ENCODE measurements at places on chromosomes 1 and 21. TPM values are rescaled to one million over a fixed set of nuclear protein-coding genes. Genes with fewer than 3 reads are reported as not detected.

ITLN1 gene
- not detected for total RNA-seq

DNA sequence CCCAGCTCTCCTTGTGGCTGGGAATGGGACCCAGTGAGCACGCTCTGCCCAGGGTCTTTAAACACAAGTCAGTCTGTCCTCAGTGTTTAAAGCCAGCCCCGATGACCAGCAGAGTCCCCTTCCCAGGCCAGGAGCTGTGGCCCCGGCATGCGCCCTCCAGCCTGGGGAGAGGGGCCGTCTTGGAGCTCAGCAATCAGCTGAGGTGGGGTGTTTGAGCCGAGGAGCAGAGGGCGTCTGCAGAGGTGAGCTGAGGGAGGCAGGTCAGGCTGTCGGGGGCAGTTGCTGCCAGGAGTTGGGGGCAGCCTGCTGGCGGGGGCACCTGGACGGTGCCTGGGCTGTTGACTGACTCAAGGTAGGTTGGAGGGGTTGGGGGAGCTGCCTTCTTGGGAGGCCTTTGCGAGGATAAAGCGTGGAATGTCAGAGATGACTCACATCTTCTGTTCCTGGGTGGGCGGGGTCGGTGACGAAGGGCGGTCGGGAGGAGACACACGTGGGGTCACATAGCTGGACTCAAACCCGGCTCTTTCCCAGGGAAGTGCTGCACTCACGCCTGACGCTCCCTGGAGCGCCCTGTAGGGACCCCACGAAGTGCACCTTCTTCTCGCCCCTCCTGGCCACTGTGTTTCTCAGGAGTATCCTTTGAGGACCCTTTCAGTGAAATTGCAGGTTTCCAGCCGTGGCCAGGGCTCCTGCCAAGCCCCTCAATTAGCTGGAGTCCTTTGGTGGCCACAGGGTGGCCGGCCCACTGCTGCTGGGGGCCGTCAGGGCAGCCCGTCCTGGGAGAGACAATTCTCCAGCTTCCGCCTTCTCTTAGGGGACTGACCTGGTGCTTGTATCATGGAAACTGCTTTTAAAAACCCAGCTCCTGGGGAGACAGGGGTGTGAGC, 86.2 kb downstream of the SIK1 start:
- no peak for DNase-seq
- no peaks in the 10 kb centered on the region for H3K27me3 ChIP-seq
- H3K36me3 ChIP-seq, result no peaks in the 10 kb centered on the region
- no peak overlapping the region for H3K27ac ChIP-seq
- peaks cover 15% of the 10 kb centered on the region for H3K4me1 ChIP-seq
- H3K4me3 ChIP-seq, result no peak overlapping the region

DNA sequence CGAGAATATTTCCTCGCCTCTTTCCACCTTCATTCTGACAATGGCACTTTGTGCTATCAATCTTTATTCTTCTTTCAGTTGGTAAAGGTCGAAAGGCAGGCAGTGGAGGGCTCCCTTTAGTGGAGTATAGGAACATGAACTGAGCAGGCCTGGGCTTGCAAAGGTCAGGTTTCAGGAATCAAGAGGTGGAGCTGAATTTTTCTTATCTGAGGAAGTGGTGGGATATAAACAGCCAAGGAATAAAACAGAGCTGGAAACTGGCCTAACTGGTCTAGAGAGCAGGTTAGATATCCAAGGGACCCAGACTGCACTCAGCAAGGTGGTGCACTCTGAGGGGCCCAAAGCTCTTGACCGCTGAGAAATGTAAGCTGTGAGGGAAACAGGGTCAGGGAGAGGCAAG, 99.1 kb downstream of the PLA2G4A start:
- H3K27me3 ChIP-seq, result no peaks in the 10 kb centered on the region
- no peaks in the 10 kb centered on the region for H3K36me3 ChIP-seq
- no peak for DNase-seq
- peaks cover 6% of the 10 kb centered on the region for H3K4me1 ChIP-seq
- no peak overlapping the region for H3K4me3 ChIP-seq

DNA sequence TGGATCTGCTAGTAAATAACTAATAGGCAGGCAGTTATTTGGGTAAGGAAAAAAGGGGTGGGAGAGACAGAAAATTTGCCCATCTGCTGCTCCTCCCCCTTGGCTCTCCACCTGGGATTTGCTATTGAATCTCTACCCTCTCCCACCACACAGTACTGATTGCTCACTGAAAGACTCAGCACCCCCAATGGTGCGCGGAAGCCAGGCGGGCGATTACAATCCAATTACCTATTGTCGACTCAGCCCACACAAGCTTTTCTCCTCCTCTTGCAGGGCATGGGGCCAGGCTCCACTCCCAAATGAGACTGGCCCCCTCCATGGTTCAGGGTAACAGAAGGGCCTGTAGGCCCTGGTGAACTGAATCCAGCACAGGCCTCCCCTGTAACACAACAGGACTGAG, 2.7 kb upstream of the HMGN2 start:
- H3K36me3 ChIP-seq, result peaks cover 62% of the 10 kb centered on the region
- no peak overlapping the region for H3K4me3 ChIP-seq
- DNase-seq, result no peak

SPRR2D gene
- not detected for total RNA-seq

- DNase-seq, result no peak
- no peak overlapping the region for H3K4me3 ChIP-seq
- no peaks in the 10 kb centered on the region for H3K36me3 ChIP-seq
- no peak overlapping the region for H3K27ac ChIP-seq
- peaks cover 11% of the 10 kb centered on the region for H3K4me1 ChIP-seq
- H3K27me3 ChIP-seq, result no peaks in the 10 kb centered on the region
Observed at GRCh38 chr1:19034721-19035120, 78.2 kb upstream of the IFFO2 start.

NIBAN1 gene
- 813 TPM for total RNA-seq

- H3K4me3 ChIP-seq, result no peak overlapping the region
- no peak overlapping the region for H3K27ac ChIP-seq
- H3K27me3 ChIP-seq, result no peaks in the 10 kb centered on the region
- H3K36me3 ChIP-seq, result no peaks in the 10 kb centered on the region
Observed at GRCh38 chr1:206872139-206872538, 6.7 kb downstream of the IL20 start.

Data from esophagus muscularis mucosa (tissue), 4 donors.